Dermis blood vessel endothelial cell (primary cell): ENCODE measurements at places on chromosomes 2 and 18. TPM values are rescaled to one million over a fixed set of nuclear protein-coding genes. Genes with fewer than 3 reads are reported as not detected.

The MAP3K19 gene
- not detected in 2 replicates for total RNA-seq

The ASIC4 gene
- not detected in 2 replicates for total RNA-seq

The DCDC2C gene
- under 0.01 and 0.09 TPM in 2 replicates for total RNA-seq

The ABCG8 gene
- total RNA-seq, result not detected in 2 replicates

The CCDC74A gene
- total RNA-seq, result 2.2 and 6.5 TPM in 2 replicates

The ATP6V1B1 gene
- total RNA-seq, result not detected in 2 replicates

The C2orf66 gene
- under 0.01 and 0.14 TPM in 2 replicates for total RNA-seq

The FAM237A gene
- total RNA-seq, result not detected in 2 replicates

The SLC14A1 gene
- total RNA-seq, result not detected in 2 replicates

The MTLN gene
- total RNA-seq, result 29.4 and 52.8 TPM in 2 replicates

The CD28 gene
- under 0.01 and 0.05 TPM in 2 replicates for total RNA-seq

The SNTG2 gene
- 0.17 TPM in 1 of 2 replicates, not detected in the other for total RNA-seq

The KATNAL2 gene
- total RNA-seq, result 0.51 and 2.9 TPM in 2 replicates

The PIEZO2 gene
- total RNA-seq, result 141 and 342 TPM in 2 replicates

The TM4SF20 gene
- not detected in 2 replicates for total RNA-seq

The TTC32 gene
- total RNA-seq, result 8.1 and 9.4 TPM in 2 replicates

The UGT1A8 gene
- not detected in 2 replicates for total RNA-seq

The TXNDC2 gene
- total RNA-seq, result 0.05 TPM in 1 of 2 replicates, not detected in the other

The CFC1 gene
- total RNA-seq, result not detected in 2 replicates

The PFN4 gene
- total RNA-seq, result 0.23 and 1.7 TPM in 2 replicates

The CSRNP3 gene
- 0.51 and 0.65 TPM in 2 replicates for total RNA-seq

The DQX1 gene
- total RNA-seq, result not detected in 2 replicates

The MERTK gene
- 25.0 and 28.9 TPM in 2 replicates for total RNA-seq

The ZNG1B gene
- 28.6 and 28.9 TPM in 2 replicates for total RNA-seq

The TRPM8 gene
- not detected in 2 replicates for total RNA-seq

The ARPC2 gene
- 278 and 352 TPM in 2 replicates for total RNA-seq

The CCBE1 gene
- 0.14 and 0.68 TPM in 2 replicates for total RNA-seq

The SLC35G4 gene
- total RNA-seq, result not detected in 2 replicates

The SCYGR1 gene
- total RNA-seq, result not detected in 2 replicates

The CCDC142 gene
- total RNA-seq, result 14.9 and 22.8 TPM in 2 replicates

The C2orf92 gene
- total RNA-seq, result 0.88 and 3.4 TPM in 2 replicates

The DHRS9 gene
- total RNA-seq, result 0.19 TPM in 1 of 2 replicates, not detected in the other

The UGT1A4 gene
- total RNA-seq, result 0.09 TPM in 1 of 2 replicates, not detected in the other

The RAPGEF4 gene
- 30.5 TPM in 2 replicates for total RNA-seq
